ENCODE measurements at places on chromosomes 7 and 10. TPM values are rescaled to one million over a fixed set of nuclear protein-coding genes. Genes with fewer than 3 reads are reported as not detected.

DNA sequence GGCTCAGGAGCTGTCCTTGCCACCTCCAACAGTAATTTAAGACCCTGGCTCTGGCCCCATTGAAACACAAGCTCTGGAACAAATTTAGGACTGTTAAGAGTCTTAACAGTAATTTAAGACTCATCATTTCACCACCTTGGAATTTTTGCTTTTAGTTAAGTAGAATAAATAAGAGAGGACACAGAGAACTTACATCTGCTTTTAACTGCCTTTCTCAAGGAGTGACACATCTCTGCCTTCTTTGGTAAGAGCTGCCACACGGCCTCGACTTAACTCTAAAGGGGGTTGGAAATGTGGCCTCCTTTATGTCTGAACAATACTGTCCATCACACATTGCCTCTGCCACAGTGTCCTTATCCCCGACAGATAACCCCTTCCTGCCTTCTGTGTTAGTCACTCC is 77.9 kb downstream of the HERPUD2 start:
- H3K36me3 ChIP-seq, result no peaks in the 10 kb centered on the region
- H3K27me3 ChIP-seq, result no peaks in the 10 kb centered on the region

DNA sequence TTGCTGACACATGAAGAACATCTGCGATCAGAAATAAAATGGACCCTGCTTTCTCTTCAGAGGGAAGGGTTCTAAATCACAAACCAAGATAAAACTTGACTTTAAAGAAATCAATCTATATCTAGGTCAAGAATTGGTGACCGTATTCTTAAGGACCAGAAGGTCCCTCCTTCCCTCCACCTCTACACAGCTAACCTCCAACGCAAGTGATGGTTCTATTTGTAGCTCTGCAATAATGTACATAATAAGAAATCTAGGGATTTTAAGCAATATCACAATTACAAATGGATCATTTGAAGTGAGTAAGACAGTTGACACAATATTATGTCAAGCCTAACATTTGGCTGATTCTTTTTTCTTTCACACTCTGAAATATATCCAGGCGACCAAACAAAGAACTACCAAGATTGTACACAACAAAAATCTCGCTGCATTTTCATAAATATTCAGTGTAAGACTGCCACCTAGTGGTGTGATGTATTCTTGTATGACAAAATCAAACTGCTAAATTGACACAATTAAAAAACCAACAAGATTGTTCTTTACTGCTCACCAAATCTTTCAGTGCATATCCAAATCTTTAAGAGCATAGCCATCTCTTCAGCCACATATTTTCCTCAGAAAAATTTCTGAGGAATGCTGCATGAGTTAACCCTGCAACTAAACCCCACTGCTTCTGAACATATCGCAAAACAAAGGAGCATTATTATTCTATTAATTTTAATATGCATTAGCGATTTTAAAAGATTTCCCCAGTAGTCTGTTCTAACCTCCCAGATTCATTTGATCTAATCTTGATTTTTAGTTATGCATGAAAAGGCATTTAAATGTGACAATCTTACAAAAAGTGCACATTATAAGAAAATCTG is 44.5 kb downstream of the ICA1 start:
- H3K27ac ChIP-seq, result no peak overlapping the region
- DNase-seq, result peak; percentile 26
- peaks cover 2% of the 10 kb centered on the region for H3K4me1 ChIP-seq

DNA sequence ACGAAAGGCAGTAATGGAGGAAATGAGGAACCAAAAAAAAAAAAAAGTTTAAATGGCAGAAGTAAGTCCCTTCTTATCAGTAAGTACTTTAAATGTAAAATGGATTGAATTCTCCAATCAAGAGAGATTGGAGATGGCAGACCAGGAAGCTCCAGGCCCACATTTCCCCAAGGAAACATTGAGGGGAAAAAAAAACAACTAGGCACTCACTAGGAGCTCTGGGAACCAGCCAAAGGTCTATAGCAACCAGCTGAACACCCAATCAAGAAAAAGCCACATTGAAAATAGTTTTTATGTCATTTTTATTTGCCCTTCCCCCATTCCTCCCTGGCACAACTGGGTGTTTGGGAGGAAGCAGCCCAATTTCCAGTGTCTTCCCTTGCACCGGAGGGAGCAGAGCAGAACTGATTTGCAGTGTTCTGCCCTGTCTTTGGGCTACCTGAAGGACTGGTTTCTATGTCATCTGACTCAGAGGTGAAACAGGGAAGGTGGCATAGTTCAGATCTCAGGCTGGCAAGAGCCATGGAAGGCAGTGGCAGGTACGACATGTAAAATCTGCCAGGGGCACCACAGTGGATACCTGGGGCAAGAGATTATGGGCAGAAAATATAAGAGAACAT is 121.9 kb downstream of the SMURF1 start:
- no peaks in the 10 kb centered on the region for H3K27me3 ChIP-seq
- no peak for DNase-seq
- H3K36me3 ChIP-seq, result peaks cover 27% of the 10 kb centered on the region
- H3K4me3 ChIP-seq, result no peak overlapping the region
- no peak overlapping the region for H3K27ac ChIP-seq

- no peak overlapping the region for H3K4me3 ChIP-seq
- no peaks in the 10 kb centered on the region for H3K4me1 ChIP-seq
- no peak overlapping the region for H3K27ac ChIP-seq
- no peak for DNase-seq
- H3K36me3 ChIP-seq, result no peaks in the 10 kb centered on the region
- H3K27me3 ChIP-seq, result no peaks in the 10 kb centered on the region
Measured at GRCh38 chr7:19560111-19560883, 148.5 kb downstream of the POLR1F start.

DNA sequence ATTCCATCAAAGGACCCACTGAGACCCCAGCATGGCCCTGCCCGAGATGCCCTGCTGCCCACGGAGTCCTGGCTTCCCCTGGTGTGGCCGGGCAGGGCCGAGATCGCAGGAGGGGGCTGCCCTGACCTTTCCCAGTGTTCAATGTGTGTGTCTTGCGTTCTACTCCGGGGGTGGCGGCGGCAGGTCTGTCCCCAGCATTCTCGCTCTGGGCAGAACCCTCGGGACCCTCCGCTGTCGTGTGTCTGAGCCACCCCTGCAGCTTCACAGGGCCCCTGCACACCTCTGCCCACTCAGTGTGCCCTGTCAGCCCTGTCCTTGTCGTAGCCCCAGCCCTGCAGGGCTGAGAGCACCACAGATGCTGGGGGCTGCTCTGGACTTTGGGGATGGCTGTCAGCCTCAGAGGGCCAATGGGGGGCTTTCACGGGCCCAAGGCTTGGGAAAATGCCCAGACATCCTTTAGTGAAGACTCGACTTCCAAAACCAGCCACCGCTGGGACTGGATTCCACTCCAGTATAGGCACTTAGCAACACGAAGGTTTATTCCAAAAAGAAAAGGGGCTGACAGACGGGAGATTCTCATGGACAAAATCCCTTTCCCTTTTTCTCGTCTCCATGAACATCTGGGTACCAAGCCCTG is 30.0 kb upstream of the KNDC1 start:
- peaks cover 2% of the 10 kb centered on the region for H3K27me3 ChIP-seq
- H3K4me1 ChIP-seq, result no peaks in the 10 kb centered on the region
- H3K27ac ChIP-seq, result no peak overlapping the region
- DNase-seq, result no peak

The GPRIN2 gene
- not detected for total RNA-seq
